ENCODE measurements at places on chromosomes 13 and 19. TPM values are rescaled to one million over a fixed set of nuclear protein-coding genes. Genes with fewer than 3 reads are reported as not detected.

The GRIN3B gene
- 0.74 TPM for total RNA-seq

The COL4A1 gene
- total RNA-seq = 0.98 TPM

GRCh38 chr13:66264971-66265370 is 965.2 kb downstream of the PCDH9 start:
- peak; percentile 58 for DNase-seq

GRCh38 chr19:10214784-10215183 is 16.3 kb downstream of the S1PR2 start:
- DNase-seq = no peak

DNA sequence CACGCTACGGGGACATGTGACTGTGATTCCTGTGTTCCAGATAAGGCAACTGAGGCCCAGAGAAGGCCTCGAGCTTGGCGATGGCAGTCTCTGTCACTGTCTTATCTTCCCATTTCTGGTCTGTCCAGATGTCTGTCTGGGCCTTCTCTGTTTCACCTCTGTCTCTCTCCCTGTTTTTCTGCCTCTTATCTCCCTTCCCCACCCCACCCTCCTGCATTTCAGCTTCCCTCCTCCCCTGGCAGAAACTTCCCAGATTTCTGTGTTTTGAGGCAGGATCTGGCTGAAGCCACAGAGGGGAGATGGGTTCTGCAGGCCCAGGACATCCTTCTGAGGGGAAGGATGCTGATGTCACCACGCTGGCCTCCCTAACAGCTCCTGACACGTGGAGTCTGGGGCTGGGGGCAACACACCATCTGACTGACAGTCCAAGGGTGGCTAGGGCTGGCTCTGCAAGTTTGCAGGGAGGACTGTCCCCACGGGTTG is 14.4 kb downstream of the PAK4 start:
- DNase-seq = no peak

All from G401 (cell line).